ENCODE measurements at places on chromosomes 12 and 14.

DNA sequence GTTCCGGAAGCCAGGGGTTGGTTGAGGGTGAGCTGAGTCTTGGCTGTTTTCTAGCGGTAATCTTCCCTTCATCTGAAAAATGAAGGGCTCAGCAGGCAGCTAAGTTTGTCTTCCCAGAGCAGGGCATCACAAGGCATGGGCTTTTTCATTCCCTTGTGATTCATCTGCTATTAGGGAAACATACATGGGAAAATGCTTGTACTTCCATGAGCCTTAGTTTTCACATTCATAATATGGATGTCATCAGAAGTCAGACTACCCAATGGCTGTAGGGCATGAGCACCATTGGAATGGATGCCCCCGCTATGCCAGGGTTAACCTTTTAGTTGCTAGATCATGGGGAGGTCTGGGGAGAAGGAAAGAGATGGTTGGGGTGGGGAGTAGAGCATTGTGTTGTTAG is 18.7 kb downstream of the HELB start:
- no peak for DNase-seq

- no peak for DNase-seq
Observed at GRCh38 chr12:76670776-76671175, 93.1 kb upstream of the ZDHHC17 start.

GRCh38 chr12:62332598-62332997 is 72.4 kb downstream of the USP15 start:
- no peak for DNase-seq

DNA sequence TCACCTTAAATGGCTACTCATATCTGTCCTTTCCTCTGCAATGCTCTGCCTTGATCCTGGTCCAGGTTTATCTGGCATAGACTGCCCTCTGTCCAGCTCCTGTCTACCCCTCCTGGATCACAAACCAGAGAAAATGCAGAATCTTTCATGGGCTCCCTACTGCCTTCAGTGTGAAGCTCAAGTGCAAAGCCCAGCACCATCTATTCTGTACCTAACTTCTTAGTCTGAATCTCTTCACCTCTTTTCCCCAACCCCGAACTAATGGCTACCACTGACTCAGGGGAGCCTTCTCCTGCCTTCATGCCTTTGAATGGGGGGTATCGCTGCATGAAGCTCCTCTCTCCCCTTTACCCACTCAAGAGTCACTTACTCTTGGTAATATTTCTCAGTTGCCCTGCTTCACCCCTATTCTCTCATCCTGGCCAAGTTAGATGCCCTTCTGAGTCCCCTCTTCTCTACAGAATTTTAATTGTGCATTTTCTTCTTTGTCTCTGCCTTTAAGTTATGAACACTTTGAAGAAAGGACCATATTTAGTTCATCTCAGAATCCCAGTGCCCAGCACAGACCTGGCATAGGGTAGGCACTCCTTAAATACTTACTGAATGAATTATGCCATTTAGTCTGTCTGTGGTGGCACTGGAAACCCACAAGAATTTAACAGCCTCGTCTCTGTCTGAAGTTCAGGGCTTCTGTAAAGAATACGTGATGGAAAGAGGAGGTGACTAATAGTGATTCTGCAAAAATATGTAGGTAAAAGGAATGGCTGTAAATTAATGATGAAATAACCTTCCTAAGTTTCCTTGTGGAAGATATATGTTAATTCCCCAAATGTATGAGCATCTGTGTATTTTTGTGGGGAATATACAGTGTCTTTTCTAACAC is 191.3 kb upstream of the AMIGO2 start:
- DNase-seq: no peak

DNA sequence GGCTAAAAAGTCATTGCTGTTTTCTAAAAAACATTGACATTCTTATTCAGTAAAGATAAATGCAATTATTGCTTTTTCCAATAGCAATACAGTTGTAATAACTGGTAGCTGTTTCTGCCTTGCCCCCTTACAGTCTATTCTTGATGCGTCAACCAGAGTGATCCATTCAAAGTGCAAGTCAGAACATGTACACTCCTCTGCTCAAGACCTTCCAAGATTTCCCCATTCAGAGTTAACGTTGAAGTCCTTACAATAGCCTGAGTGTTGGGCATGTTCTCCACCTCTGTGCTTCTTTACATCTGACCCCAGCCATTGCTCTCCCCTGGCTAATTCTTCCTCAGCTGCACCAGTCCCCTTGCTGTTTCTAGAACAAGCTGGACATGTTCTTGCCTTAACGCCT is 24.3 kb downstream of the VRK1 start:
- DNase-seq: no peak

DNA sequence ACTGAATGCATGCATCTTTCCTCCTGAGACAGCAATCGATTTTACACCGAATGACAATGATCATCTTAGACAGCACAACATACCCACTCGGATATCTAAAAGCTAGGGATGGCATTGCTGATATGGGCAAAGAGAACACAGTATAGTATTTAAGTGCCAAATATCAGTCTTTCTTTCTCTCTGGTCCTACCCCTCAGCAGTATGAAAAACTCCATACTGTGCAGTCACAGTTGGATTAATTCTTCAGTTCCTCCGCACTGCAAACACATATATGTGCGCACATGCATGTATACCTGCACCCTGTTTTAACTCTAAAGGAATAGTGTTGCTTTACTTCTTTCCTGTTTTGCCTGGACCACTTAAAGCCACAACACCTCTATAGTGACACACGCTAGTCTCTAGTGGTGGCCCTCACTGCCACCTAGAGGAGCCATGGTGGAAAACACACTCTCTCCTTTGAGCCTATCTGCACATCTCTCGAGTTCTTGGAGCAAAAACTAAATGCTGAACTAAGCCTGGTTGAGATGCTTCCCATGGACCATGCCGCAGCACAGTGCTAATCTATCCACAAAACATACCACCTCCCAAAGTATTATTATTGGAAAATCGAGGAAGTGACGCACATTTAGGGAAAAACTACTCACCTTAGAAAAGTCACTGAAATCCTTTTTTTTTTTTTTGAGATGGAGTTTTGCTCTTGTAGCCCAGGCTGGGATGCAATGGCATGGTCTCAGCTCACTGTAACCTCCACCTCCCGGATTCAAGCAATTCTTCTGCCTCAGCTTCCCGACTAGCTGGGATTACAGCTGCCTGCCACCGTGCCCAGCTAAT is 11.9 kb downstream of the TMEM52B start:
- peak; percentile 57 for DNase-seq

- no peak for DNase-seq
Observed at GRCh38 chr12:24500421-24500820, 448.5 kb downstream of the BCAT1 start.

- DNase-seq: no peak
Observed at GRCh38 chr12:114733919-114734318, 49.9 kb upstream of the TBX3 start.

DNA sequence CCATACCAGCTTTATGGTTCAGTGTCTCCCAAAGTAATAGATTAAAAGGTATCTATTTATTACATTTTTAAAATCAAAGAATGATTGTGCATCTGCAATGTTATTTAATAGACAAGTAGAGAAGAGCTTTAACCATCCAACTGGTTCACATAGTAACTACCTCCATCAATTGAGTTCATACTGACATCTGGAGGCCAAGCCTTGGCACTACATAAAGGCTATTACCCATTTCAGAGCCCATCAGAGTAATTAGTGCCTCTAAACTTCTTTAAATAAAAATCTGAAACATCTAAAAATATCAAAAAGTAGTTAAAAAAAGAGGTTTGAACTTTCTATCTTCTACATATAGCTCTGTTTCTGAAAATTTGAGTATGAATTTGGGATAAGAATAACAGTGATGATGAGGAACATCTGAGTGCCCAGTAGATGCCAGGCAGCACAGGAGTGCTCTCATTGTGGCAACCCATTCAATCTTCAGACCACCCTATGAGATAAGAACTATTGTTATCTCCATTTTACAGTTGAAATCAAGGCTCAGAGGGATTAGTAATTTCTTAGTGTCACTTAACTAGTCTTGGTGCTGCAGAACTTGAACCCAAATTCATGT is 132.9 kb upstream of the DAAM1 start:
- DNase-seq: peak; percentile 15

DNA sequence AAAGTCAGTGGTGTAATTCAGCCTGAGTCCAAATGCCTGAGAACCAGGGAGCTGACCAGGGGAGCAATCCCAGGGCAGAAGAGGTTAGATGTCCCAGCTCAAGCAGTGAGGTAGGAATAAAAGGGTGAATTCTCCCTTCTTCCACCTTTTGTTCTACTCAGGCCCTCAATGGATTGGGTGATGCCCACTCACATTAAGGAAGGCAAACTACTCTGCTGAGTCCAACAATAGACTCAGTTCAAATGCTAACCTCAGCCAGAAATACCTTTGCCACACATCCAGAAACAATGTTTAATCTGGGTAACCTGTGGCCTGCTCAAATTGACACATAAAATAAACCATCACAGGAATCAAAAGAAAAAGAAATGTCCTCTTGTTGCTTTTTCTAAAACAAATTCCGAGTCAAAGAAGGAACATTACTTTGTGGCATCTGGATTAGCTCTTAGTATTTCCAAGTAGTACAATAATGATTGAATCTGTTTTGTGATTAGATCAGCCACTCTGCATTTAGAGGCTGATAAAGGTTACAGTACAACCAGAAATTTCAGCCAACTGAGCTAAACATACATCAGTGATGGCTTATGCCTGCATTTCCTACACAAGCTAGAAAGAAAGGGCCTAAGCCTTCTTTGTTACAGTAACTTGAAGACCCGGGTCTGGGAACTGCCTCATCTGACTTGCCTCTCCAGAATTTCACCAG is 43.6 kb upstream of the TRIM9 start:
- no peak for DNase-seq

DNA sequence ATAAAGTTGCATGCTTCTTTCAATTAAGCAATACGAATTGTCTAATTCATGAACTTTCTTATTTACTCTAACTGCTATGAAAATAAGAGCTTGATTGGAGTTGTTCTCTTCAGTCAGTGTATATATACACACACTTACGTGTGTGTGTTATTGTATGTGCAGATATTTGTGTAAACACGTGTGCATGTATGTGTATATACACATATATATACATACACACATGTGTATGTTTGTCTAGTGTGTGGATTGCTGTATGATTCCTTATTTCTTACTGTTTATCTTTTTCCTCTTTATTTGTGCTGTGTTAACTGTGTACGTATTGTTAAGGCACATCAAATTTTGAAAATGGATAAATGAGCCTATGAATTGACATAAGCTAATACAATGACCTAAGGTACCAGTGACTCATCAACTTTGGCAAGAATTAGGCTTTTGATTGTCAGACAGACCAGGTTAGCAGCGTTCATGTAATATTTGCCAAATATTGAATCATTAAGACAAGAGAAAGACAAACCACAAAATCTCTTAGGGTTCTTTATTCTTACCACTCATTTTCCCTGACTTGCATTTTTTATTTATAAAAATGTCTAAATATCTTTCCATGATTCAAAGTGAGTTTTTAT is 423.9 kb downstream of the SOX5 start:
- DNase-seq: no peak
